Gastrocnemius medialis (tissue), 4 donors: ENCODE measurements at places on chromosomes 4 and X. TPM values are rescaled to one million over a fixed set of nuclear protein-coding genes. Genes with fewer than 3 reads are reported as not detected.

Gene EMCN
- total RNA-seq, result 11.5 TPM

Gene CCDC160
- not detected for total RNA-seq

Gene SGCB
- 39.3 TPM for total RNA-seq

Gene ZAR1
- not detected for total RNA-seq

Gene NPNT
- 6.4 TPM for total RNA-seq

Gene COL25A1
- 0.27 TPM for total RNA-seq

Gene DCX
- not detected for total RNA-seq

Gene FGFBP1
- total RNA-seq, result not detected

Gene STK32B
- total RNA-seq, result not detected

Gene CRMP1
- not detected for total RNA-seq

Gene TLR8
- 0.42 TPM for total RNA-seq

Gene ASB9
- not detected for total RNA-seq

Gene MMRN1
- 0.39 TPM for total RNA-seq

Gene PAK3
- total RNA-seq, result 0.26 TPM

Gene HPGD
- 12.9 TPM for total RNA-seq

Gene CYBB
- 6.7 TPM for total RNA-seq

Gene EPHA5
- not detected for total RNA-seq

Gene ZFYVE28
- total RNA-seq, result 3.1 TPM

Gene SLC9B1
- total RNA-seq, result not detected

Gene SMARCAD1
- total RNA-seq, result 7.4 TPM

Gene SMIM10
- total RNA-seq, result 1.7 TPM

Gene MXRA5
- not detected for total RNA-seq

Gene ARHGEF9
- 4.9 TPM for total RNA-seq

Gene SLC6A14
- not detected for total RNA-seq

Gene MAGEA10
- not detected for total RNA-seq

Gene MUC7
- total RNA-seq, result not detected

Gene MAGEE2
- not detected for total RNA-seq
